ENCODE measurements at places on chromosomes 7 and 10. TPM values are rescaled to one million over a fixed set of nuclear protein-coding genes. Genes with fewer than 3 reads are reported as not detected.

The SVOPL gene
- not detected for total RNA-seq

The PLXDC2 gene
- 23.0 TPM for total RNA-seq

The EBF3 gene
- 33.4 TPM for total RNA-seq

The NEUROG3 gene
- total RNA-seq = not detected

The PDE6C gene
- not detected for total RNA-seq

The BLOC1S2 gene
- 9.9 TPM for total RNA-seq

The STEAP2 gene
- 2.6 TPM for total RNA-seq

The HOXA6 gene
- total RNA-seq = 3.1 TPM

The LIPK gene
- total RNA-seq = not detected

The FGFR2 gene
- 11.5 TPM for total RNA-seq

The CDC14C gene
- total RNA-seq = not detected

The RGS10 gene
- total RNA-seq = 39.7 TPM

The ST8SIA6 gene
- total RNA-seq = 0.52 TPM

The STARD3NL gene
- total RNA-seq = 28.2 TPM

The SFTPA1 gene
- total RNA-seq = not detected

The PCGF5 gene
- 16.2 TPM for total RNA-seq

The ABCB4 gene
- under 0.01 TPM for total RNA-seq

The TRIM73 gene
- total RNA-seq = 2.6 TPM

The ZWINT gene
- 10.4 TPM for total RNA-seq

The TMEM130 gene
- 0.52 TPM for total RNA-seq

The BAMBI gene
- total RNA-seq = 4.2 TPM

The CCNJ gene
- total RNA-seq = 5.2 TPM

The HIP1 gene
- 12.5 TPM for total RNA-seq

The TAF3 gene
- 2.1 TPM for total RNA-seq

The SPDYE6 gene
- not detected for total RNA-seq

The ANKRD30A gene
- total RNA-seq = not detected

The NAT16 gene
- total RNA-seq = not detected

The TMEM229A gene
- not detected for total RNA-seq

The GPR15LG gene
- total RNA-seq = not detected

The CASTOR2 gene
- 15.1 TPM for total RNA-seq

The AKR1D1 gene
- not detected for total RNA-seq

The PNLIP gene
- total RNA-seq = 1.0 TPM

The CARD11 gene
- 1.0 TPM for total RNA-seq

The PHKG1 gene
- 48.0 TPM for total RNA-seq

The ATOH7 gene
- not detected for total RNA-seq

The ASZ1 gene
- not detected for total RNA-seq

The CPVL gene
- 25.1 TPM for total RNA-seq

The OR2A5 gene
- total RNA-seq = not detected

The ZNF365 gene
- total RNA-seq = under 0.01 TPM

The AKR1C3 gene
- 1.6 TPM for total RNA-seq

The CAMK2B gene
- total RNA-seq = 4.7 TPM

The PNPLA8 gene
- total RNA-seq = 16.2 TPM

The ACSL5 gene
- total RNA-seq = 4.2 TPM

The MSS51 gene
- 22.4 TPM for total RNA-seq

The NODAL gene
- total RNA-seq = not detected

The PLCE1 gene
- 29.2 TPM for total RNA-seq

The LRIT2 gene
- total RNA-seq = not detected

The USP6NL gene
- 4.7 TPM for total RNA-seq

The RAB19 gene
- 0.52 TPM for total RNA-seq

The DBF4 gene
- 8.4 TPM for total RNA-seq

The CASD1 gene
- total RNA-seq = 59.0 TPM

The NAPEPLD gene
- 12.0 TPM for total RNA-seq
